Ecto neural progenitor cell (in vitro differentiated cells): ENCODE measurements at places on chromosomes 16 and 17.

- peak; percentile 11 for DNase-seq
Observed at GRCh38 chr16:50167556-50167955, 14.4 kb downstream of the TENT4B start.

- no peak for DNase-seq
Observed at GRCh38 chr16:56279132-56279531, 87.8 kb downstream of the GNAO1 start.

DNA sequence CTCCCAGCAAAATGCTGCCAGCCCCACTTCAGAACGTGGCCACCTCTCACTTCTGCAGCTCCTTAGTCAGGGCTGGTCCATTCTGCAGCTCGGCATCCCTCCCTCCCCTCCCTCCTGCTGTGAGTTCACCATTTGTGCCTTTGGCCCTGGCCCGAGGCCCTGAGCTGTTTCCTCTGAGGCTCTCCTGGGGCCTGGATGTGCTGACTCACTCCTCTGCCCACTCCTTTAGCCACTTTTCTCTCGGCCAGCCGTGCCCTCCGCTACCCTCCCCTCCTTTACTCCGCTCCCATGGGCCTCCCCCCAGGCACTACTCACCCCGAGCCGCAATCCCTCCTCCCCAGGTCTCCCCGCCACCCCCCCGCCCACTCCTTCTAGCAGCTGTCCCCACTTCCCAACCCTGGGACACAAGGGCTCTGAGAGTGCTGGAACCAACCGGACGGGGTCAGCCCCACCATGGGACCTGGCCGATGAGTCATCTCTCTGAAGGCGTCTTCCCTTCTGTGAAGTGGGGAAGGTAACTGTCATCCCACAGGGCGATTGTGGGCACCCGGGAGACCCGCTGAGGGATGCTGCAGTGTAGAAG, 11.5 kb downstream of the KCNG4 start:
- DNase-seq: peak; percentile 60

GRCh38 chr17:60139438-60140285, 10.1 kb upstream of the CA4 start:
- DNase-seq: peak; percentile 94

- DNase-seq: no peak
Observed at GRCh38 chr17:4215882-4216570, 47.8 kb downstream of the ANKFY1 start.
